NCI-H226 (cell line): ENCODE measurements at places on chromosomes 5 and 9.
A peak's percentile ranks its signal among the peaks of the same experiment; 100 is the strongest.

- DNase-seq: no peak
Observed at GRCh38 chr5:133927300-133928180, 40.9 kb downstream of the C5orf15 start.

- DNase-seq: no peak
Observed at GRCh38 chr5:52772668-52773067, 15.0 kb upstream of the ITGA1 start.

GRCh38 chr5:152332716-152333460 lies 72.2 kb downstream of the NMUR2 start:
- DNase-seq: no peak

DNA sequence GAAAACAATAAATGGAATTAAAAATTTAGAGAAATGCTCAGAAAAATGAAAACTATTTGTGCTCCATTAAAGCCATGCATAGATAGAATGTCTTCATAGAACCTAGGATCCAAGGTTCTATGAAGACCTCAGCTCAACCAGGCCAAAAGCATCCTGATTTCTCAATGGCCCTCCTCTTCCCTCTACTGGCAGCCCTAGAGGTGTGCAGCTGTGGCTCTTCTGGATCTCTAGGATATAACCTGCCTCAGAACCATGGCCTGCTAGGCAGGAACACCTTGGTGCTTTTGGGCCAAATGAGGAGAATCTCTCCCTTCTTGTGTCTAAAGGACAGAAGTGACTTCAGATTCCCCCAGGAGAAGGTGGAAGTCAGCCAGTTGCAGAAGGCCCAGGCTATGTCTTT lies 15.1 kb downstream of the IFNA1 start:
- peak; percentile 9 for DNase-seq

DNA sequence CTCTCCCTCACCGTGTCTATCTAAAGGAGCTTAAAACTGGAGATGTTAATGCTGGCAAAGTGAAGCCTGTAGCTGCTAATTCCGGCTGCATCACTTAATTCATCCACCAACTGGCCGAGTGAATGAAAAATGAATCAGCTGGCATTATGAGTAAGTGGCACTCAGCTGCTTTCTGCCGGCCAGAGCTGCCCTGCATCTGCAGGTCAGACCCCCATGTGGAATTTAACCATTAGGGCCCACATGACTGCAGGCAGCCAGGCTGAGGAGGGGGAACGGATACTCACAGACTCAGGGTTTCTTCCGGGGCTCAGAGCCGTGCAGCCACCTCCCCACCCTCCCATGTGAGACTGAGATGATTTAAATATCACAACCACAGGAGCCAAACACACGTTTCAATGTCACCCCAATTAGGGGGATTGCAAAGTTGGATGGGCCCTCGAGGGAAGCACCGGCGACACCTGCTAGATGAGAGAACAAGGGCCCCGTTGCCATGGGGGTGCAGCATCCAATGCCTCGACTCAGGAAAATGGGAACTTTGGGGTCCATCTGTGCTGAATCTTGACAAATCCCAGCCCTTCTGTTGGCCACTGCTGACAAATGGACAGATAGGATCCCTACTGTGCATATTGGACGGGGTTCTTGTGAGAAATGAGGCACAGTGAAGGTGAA lies 115.6 kb upstream of the ALDH1B1 start:
- no peak for DNase-seq

DNA sequence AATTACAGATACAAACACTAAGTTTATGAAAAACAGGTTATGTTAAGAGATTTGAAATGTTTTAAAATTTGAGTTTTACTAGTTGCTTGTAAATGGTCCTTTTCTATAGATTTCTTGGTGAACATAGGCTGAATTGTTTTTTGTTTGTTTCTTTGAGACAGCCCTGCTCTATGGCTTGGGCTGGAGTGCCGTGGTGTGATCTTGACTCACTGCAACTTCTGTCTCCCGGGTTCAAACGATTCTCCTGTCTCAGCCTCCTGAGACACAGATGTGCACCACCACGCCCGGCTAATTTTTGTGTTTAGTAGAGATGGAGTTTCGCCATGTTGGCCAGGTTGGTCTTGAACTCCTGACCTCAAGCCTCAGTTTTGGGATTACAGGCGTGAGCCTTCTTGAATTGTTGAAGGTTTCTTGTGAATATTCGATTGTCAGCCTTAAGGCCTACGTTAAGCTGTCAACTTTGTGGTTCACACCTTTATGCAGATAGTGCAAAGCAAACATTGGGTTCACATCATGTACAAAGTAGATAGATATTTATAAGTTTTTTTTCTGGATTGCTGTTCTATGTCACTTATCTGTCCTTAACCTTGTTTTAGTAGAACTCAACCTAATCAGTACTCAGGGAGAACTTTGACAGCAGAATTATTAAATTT lies 26.2 kb downstream of the UHRF2 start:
- DNase-seq: no peak

DNA sequence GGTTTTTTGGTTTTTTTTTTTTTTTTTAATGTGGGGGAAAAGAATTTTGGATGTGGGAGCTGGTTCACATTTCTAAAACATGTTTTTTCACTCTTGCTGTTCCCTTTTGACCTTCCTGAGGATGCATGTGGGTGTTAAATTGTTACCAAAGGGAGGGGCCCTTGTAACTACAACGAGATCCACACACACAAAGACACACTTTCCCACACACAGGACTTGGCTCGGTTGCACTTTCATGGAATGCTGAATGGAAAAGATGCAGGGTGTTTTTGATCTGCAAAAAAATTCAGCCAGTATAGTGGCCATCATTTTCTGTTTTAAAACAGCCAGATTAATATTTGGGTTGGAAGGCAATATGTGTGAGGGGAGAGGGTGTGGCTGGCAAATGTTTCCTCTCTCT lies 576.9 kb downstream of the EBF1 start:
- no peak for DNase-seq

DNA sequence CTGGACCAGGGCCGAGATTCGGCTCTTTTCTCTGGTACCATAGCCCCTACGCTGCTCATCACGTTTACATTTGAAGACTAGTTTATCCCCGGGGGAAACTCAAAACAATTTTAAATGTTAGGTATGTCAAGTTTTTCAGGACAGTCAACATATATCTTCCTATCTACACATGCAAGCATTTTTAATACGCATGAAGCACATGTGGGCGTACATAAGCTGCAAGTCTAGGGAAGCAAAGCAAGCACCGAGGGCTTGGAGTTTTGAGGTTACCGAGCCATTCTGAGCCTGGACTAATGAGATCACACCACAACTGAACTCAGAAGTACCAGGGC lies 154.4 kb downstream of the AUH start:
- no peak for DNase-seq
